ENCODE measurements at places on chromosomes 1 and 21.

GRCh38 chr1:47663286-47663685, 225.4 kb downstream of the FOXD2 start:
- DNase-seq, result no peak

DNA sequence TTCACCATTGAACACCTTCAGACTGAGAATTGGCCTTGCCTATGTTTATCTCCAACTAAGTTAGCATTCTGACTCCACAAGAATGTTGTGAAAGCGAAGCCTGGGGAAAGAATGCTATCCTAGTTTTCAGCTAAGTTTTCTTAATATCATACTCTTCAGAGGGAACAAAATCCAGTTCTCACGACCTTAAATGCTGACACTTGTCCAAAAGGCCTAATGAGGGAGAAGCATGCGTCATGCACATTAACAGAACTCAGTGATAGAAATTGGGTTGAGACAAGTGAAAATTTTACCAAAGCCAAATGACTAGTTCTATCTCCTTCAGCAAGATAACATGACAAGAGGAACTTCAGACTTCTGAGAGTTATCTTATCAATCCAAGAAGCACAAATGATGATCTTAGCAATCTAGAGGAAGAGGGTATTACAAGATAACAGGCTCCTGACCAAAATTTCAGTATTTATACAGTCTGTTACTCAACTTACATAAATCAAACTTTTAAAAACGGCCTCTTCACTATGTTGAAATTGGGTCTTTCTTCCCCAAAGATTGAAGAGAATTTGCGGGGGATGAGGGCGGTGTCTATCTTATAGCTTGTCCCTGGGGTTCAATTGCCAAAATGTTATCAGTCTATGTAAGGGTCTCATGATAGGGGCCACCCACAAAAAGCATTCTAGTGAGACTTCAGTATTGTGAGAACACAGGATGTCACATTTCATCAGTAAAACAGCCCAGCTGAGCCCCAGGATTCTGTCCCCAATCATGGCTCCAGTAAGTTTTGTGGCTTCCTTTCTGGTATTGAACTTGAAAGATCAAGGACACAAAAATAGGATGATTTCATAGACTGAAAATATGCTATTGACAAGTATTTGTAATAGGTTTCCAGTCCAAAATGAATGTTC, 26.5 kb upstream of the SLC45A3 start:
- no peak for DNase-seq

- no peak for DNase-seq
Observed at GRCh38 chr21:32015461-32016139, 142.8 kb downstream of the HUNK start.

- no peak for DNase-seq
Observed at GRCh38 chr1:206708058-206708457, 23.4 kb downstream of the MAPKAPK2 start.
